Progenitor cell of endocrine pancreas (in vitro differentiated cells): ENCODE measurements at places on chromosomes 3 and 15. TPM values are rescaled to one million over a fixed set of nuclear protein-coding genes. Genes with fewer than 3 reads are reported as not detected.

DUOX1 gene
- total RNA-seq: 1.4 and 1.6 TPM in 2 replicates

PSTPIP1 gene
- not detected in 2 replicates for total RNA-seq

SCAANT1 gene
- total RNA-seq: not detected in 2 replicates

GATM gene
- total RNA-seq: 64.1 and 75.5 TPM in 2 replicates

ABHD6 gene
- 5.9 and 6.1 TPM in 2 replicates for total RNA-seq

STARD9 gene
- 1.8 and 2.5 TPM in 2 replicates for total RNA-seq

THRB gene
- 19.7 and 28.4 TPM in 2 replicates for total RNA-seq

EFCC1 gene
- total RNA-seq: 0.60 TPM in 2 replicates

- no peak for DNase-seq
- no peaks in the 10 kb centered on the region for H3K27me3 ChIP-seq
- no peak overlapping the region for H3K4me3 ChIP-seq
- no peak overlapping the region for H3K27ac ChIP-seq
Observed at GRCh38 chr3:197775317-197775716, 15.7 kb upstream of the LRCH3 start.

- H3K27ac ChIP-seq: no peak overlapping the region
- DNase-seq: peak; percentile 14
- no peaks in the 10 kb centered on the region for H3K27me3 ChIP-seq
- no peaks in the 10 kb centered on the region for H3K36me3 ChIP-seq
- no peaks in the 10 kb centered on the region for H3K4me1 ChIP-seq
Observed at GRCh38 chr3:149771652-149772271, 19.5 kb upstream of the COMMD2 start.

DNA sequence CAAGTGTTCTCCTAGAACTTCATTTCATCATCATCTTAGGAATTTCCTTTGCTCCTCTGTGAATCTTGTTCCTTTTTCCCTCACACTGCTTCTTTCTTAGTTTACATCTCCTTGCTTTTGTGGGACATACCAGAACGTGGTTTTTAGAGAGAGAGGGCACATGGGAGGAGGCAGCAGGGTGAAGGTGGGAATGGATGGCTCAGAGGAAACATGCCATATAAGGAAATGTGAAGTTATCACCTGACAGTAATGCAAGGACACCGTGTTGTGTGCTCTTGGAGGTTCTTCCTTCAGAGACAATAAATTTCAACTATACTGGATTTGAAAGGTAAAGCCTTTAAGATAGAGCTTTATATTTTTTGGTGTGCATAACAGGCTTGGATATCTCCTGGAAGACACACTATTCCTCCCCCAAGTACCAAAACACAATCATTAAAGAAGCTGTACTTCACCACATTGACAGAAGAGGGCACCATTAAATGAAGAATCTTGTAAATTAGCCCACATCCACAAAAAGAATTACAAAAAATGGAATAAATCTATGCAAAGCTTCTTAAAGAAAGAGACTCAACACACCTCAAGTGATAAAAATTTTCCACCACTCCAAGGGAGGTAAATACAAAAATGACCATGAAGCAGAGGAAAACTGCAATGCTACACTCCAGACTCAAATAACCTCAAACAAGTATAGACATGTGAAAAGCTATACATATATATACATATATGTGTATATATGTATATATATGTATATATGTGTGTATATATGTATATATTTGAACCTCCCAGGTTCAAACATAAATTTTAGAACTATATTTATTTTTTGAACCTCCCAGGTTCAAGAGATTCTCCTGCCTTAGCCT, 26.1 kb downstream of the RPL39L start:
- no peaks in the 10 kb centered on the region for H3K4me1 ChIP-seq
- H3K4me3 ChIP-seq: no peak overlapping the region
- no peaks in the 10 kb centered on the region for H3K27me3 ChIP-seq
- H3K27ac ChIP-seq: no peak overlapping the region

DNA sequence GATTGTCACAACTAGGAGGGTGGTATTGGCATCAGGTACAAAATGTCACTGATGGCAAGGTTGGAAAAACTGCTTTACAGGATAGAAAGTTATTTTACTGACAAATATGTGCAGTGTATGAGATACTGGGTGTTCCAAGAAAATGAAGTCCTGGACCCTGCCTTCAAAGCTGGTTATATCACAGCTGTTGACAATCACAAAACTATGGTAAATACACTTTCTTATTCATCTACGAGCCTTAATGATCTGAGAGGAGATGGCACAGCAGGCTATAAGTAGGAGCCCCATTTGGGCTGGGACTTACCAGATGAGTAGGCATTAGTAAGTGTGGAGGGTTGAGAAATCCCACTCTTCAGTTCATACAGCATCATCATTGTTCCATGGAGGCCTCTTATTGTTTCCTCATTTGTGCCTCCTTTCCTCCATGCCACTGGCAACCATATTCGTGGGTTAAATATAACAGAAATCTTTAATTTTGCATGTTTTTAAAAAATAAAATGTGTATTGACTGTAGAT, 66.9 kb downstream of the CMTM8 start:
- no peak for DNase-seq
- peaks cover 44% of the 10 kb centered on the region for H3K4me1 ChIP-seq
- H3K27ac ChIP-seq: peak overlapping the region; percentile 89
- H3K36me3 ChIP-seq: peaks cover 12% of the 10 kb centered on the region

DNA sequence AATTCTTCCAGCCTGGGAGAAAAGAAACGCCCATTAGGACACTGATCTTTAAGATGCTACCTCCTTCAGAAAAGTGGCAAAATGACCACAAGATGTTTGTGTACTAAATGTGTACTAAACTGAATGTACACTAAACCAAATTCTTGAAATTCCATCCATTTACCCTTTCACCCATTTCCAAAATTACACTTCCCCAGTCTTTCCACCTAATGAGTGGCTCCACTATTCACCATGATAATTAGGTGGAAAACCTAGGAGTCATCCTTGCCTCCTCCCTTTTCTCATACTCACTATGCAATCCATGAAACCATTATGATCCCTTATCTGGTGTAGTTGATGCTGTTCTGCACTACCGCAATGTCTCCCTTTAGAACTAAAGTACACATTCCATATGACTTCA, 452.1 kb upstream of the THBS1 start:
- peak overlapping the region; percentile 29 for H3K27ac ChIP-seq
- no peak overlapping the region for H3K4me3 ChIP-seq
- DNase-seq: no peak
- peaks cover 12% of the 10 kb centered on the region for H3K27me3 ChIP-seq
- peaks cover 10% of the 10 kb centered on the region for H3K4me1 ChIP-seq

DNA sequence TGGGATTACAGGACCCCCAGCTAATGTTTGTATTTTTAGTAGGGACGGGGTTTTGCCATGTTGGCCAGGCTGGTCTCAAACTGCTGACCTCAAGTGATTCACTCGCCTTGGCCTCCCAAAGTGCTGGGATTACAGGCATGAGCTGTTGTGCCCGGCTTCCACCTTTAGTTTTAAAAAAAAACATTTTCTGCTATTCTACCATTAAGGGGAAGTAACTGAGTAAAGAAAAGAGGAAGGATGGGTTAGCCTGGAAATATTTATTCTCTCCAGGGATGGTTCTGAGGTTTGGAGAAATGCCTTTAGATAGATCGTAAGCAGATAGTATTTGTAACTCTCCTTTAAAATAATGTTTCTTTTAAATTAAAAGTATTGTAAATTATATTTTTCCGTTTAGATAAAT, 3.1 kb downstream of the AP4E1 start:
- peaks cover 7% of the 10 kb centered on the region for H3K4me1 ChIP-seq
- no peak overlapping the region for H3K27ac ChIP-seq
- peaks cover 2% of the 10 kb centered on the region for H3K36me3 ChIP-seq
- H3K4me3 ChIP-seq: no peak overlapping the region
- DNase-seq: no peak

DNA sequence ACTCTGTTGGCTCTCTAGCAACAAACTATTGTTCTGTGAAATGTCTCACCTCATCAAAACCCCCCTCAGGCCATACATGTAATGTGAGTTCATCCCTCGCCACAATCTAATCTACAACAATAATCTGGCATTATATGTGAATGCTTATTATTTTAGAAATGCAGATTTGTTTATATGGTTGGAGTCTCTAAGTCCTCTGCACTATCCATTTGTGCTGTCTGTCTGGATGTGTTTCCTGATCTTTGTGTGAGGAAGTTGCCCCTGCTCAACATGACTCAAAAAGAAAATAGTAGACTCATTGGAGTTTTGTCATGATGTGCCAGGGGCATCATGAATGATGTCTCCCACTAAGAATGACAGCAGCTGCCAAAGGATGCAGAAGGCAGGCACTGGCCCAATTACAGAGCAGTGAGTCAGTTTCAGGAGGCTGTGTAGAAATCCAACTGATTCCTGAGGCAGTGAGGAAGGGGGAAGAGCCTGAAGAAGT, 161.6 kb upstream of the PDZRN3 start:
- no peak overlapping the region for H3K4me3 ChIP-seq
- no peaks in the 10 kb centered on the region for H3K36me3 ChIP-seq
- H3K27me3 ChIP-seq: peaks cover 18% of the 10 kb centered on the region
- H3K4me1 ChIP-seq: peaks cover 5% of the 10 kb centered on the region
- DNase-seq: no peak

- peaks cover 5% of the 10 kb centered on the region for H3K36me3 ChIP-seq
- H3K4me3 ChIP-seq: no peak overlapping the region
- H3K4me1 ChIP-seq: peaks cover 12% of the 10 kb centered on the region
- H3K27ac ChIP-seq: no peak overlapping the region
- DNase-seq: no peak
Observed at GRCh38 chr3:6551165-6551564, 309.8 kb upstream of the GRM7 start.

DNA sequence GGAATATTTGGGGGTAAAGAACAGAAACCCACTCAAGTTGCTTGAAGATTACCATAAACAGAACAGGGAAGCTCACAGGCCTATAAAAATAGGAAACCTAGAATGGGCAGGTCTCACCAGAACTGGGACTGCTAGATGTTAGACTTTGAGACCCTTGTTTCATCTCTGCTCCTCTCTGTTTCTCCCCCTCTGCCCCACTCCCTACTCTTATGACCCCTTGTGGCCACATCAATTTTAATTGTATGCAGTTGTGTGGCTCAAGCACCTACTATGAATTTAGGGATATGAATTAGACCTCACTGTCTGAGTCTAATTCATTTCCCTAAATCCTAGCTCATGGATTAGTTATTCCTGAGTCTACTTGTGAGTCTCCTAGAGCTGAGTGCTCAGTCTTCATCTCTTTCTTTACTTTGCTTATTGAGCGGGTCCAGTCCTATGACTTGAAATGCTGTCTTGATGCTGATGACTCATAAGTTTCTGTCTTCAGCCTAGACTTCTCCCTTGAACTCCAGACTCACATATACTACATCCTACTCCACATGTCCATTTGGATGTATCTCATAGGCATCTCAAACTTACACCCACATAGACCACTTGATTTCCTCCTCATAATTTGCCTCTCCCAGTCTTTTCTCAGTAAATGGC, 78.7 kb downstream of the ITPR1 start:
- H3K4me3 ChIP-seq: no peak overlapping the region
- no peaks in the 10 kb centered on the region for H3K27me3 ChIP-seq
- no peak overlapping the region for H3K27ac ChIP-seq
- H3K36me3 ChIP-seq: no peaks in the 10 kb centered on the region

DNA sequence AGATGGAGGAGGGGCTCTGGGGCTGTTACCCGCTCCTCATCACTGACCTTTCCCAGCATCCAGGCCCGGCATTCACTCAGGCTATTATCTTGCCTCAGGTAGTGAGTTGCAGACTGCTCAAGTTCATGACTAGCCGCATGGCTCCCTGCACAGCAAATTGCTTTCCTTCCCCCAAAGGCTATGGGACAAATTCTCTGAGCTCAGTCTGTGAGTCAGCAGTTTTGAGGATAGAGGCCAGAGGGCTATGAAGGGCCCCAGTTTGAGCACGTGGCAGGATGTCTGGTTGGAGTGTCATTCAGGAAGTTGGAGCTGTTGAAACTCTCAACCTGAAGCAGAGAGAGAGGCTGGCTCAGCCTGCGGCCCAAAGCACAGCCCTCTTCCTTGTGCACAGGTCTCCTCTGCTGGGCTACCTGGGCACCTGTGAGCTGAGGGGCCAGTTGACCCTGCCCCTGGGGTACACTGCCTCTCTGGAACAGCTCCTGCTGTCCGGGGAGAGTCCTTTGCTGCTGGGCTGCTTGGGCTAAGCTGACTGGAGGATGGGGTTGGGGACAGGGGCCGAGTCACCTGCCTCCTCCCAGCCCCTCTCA, 7.9 kb downstream of the FAH start:
- DNase-seq: no peak
- peaks cover 4% of the 10 kb centered on the region for H3K4me1 ChIP-seq
- no peaks in the 10 kb centered on the region for H3K27me3 ChIP-seq
- no peak overlapping the region for H3K4me3 ChIP-seq

GRCh38 chr3:171744158-171744741, 66.0 kb downstream of the PLD1 start:
- H3K4me3 ChIP-seq: no peak overlapping the region
- no peaks in the 10 kb centered on the region for H3K27me3 ChIP-seq
- peak overlapping the region; percentile 11 for H3K27ac ChIP-seq
- H3K36me3 ChIP-seq: peaks cover 26% of the 10 kb centered on the region
- DNase-seq: no peak
- H3K4me1 ChIP-seq: peaks cover 43% of the 10 kb centered on the region

DNA sequence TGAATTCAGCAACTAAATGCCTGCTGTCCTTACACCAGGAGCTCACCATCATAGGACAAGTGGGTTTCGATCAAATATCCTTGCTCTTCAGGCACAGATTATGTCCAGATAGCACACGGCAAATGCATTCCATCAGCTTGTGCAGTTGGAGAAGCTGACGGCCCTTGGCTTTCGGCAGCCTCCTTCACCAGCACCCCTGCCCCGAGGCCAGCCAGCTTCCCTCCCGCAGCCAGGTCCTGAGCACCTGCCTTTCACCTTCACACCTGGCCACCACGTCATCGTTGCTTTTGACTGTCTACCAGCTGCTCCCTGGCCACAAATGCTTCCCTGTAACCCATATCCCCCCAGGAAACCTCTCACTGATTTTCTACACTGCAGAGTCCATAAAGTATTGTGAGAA, 355.5 kb downstream of the OCA2 start:
- DNase-seq: no peak
- H3K4me3 ChIP-seq: no peak overlapping the region
- no peak overlapping the region for H3K27ac ChIP-seq
- no peaks in the 10 kb centered on the region for H3K27me3 ChIP-seq
- H3K36me3 ChIP-seq: no peaks in the 10 kb centered on the region

GRCh38 chr3:94978084-94978483, 915.2 kb downstream of the NSUN3 start:
- H3K4me1 ChIP-seq: no peaks in the 10 kb centered on the region

DNA sequence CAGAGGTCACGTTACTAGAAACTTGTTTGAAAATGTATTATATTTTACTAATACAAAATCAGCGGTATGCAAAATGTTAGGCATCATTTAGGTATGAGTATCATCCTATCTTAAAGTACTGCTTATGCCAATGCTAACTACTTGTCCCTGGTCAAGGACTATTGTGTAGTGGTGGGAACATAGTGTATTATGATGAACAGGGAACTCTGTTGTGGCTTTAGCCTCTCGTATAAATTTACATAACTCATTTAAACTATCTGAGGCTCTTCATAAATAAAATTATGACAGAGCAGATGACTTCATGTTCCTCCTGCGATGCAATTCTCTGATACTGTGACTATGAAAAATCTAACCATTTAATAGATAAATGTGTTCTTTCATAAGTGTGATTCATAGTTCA, 451.9 kb downstream of the NLGN1 start:
- H3K4me1 ChIP-seq: peaks cover 3% of the 10 kb centered on the region
- H3K27me3 ChIP-seq: no peaks in the 10 kb centered on the region
- H3K27ac ChIP-seq: no peak overlapping the region
- no peaks in the 10 kb centered on the region for H3K36me3 ChIP-seq
- DNase-seq: no peak
